GOT3 (cell line): ENCODE measurements at places on chromosomes 5 and 9.

- no peak for DNase-seq
These were observed 337.2 kb downstream of the NPR3 start for GRCh38 chr5:33048315-33048714.

DNA sequence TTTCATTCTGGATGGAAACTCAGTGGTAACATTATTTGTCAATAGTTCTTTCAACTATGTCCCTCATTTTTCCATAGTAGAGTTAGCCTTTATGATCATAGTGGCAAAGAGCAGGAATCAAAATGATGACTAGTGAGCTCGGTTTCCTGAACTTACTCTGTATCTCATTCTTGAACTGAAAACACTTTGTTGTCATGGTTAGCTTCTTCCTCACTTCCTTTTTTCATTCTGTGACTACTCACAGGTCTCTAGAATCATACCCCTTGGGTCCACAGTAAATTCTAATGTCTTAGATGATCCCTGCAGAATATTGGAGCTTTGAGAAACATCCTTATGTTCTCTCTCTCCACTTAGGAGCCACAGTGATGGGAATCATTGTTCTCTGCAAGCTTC lies 29.4 kb upstream of the RECK start:
- DNase-seq: no peak

DNA sequence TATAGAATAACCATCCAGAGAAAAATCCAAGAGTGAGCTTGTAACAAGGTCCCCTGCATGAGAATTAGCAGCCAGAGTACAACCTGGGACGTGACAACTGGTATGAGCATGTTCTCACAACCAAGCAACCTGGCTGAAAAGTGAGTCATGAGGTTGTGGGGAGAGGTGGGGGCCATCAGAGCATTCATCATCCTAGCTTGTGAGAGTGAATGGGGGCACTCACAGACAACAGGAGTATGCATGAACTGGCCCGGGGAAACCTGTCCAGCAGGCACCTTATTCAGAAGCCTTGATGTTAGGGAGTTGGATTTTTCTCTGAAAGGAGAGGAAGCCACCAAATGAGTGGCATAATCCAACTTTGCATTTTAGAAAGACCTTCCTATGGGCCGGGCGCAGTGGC lies 113.0 kb downstream of the FRMD3 start:
- DNase-seq: no peak

GRCh38 chr9:92550765-92551164 lies 15.0 kb upstream of the ECM2 start:
- no peak for DNase-seq

DNA sequence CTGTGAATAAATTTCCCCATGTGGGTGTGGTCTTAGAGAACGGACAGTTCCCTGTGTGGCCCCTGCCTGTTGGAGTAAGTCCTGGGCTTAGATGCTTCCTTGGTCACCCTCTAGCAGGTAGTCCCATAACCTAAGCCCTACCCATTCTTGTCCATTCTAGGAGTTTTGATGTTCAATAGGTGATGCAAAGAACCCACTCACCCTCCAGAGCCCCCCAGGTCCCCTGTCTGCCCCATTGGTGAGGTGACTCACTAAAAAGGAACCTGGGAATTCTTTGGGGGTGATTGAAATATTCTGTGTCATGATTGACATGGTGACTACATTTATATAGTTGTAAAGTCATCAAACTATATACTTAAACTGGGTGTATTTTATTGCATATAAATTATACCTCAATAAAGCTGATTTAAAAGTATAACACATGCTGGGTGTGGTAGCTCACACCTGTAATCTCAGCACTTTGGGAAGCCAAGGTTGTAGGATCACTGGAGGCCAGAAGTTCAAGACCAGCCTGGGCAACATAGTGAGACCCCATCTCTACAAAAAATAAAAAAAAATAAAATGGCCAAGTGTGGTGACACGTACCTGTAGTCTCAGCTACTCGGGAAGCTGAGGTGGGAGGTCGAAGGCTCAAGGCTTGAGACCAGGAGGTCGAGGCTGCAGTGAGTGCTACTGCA lies 20.8 kb upstream of the GTF3C5 start:
- DNase-seq: no peak

GRCh38 chr9:99103901-99104458 lies 933 bp upstream of the TGFBR1 start:
- DNase-seq: no peak

- no peak for DNase-seq
These were observed 17.5 kb downstream of the BAAT start for GRCh38 chr9:101367323-101367722.

- no peak for DNase-seq
These were observed 317.1 kb upstream of the CCNH start for GRCh38 chr5:87729781-87730180.

DNA sequence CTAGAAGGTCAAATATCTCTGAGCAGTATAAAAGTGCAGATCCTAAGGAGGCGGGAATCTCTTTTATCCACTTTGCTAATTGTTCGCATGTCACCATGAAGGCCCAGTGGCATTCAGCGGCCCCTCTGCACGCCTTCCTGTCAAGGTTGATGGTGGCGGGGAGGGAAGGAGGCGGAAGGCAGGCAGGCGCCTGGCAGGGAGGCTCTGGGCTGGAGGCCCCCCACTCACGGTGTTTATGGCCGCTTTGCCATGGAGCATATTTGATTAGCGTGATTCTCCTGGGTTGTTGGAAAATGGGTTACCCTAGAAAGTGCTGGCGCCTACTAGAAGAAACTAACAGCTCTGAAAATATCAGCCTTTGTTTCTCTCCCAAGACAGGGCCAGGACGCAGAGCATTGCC lies 209.6 kb downstream of the FSTL4 start:
- DNase-seq: no peak

DNA sequence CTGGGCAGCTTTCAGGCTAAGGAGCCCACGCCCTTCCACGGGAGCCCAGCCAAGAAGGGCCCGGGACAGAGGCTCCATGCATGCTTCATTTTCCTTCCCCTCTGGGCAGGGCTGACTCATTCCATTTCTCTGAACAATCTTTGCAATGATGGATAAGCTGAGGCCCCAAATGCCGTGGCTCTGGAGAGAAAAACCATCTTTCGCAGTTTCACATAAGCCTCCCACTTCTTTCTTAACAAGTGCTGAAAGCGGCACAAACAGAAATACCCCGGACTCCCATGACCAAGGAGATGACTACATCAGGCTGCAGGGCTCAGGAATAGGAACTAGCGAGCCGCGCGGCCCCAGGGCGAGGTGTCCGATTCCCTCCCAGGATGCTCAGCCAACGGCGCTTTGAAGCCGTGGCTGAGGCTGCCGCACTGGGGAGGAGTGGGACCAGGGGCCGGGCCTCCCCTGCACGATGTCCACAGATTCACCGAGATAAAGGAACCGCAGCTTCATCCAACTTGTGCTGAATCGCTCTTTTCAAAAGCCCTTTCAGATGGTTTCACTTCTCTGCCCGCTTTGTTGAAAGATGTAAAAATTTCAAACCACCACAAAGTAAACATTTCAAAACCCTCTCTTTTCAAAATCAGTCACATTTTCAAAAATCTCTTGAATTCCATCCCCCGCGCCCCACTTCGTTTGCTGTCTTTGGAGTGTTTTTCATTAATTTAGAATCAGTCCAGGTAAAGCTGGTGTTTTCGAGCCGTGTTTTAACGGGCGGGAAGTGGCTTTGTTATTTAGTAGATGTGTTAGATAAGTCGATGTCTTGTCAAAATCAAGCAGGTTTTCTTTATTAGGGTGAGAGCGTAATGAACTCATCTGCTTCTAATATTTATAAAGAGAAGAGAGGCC lies 96.5 kb upstream of the LMX1B start:
- no peak for DNase-seq

GRCh38 chr5:134466241-134467069 lies 54.8 kb upstream of the CDKN2AIPNL start:
- peak; percentile 93 for DNase-seq

DNA sequence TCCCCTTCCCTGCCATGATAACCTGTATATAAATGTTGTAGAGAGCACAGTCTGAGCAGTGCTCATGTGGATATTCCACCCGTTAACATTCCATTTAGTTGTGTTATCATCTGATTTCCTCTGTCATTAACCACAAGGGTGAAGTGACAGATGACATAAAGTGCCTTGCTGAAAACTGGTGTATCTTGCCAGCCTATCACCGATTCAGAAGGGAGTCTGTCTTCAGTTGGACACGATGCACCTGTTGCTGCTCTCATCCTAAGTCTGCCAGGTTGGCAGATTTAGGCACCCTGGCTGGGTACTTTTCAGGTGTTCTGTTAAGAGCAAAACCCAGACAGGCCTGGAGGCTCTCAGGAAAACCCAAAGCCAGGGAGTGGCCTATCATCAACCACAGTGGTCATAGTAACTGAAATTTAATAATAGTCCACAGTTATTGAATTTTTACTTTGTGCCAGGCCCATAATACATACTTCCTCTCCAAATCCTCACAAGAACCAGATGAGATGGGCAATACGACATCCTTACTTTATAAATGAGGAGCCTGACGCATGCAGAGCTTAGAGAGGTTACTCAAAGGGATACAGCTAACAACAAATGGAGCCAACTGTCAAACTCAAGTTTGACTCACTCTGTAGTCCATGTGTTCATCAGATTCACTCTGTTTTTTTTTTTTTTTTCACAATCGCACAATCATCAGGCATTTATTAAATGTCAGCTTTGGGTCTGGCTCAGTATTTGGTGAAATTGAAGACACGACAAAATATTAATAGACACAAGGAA lies 100.7 kb upstream of the SPRY4 start:
- no peak for DNase-seq

DNA sequence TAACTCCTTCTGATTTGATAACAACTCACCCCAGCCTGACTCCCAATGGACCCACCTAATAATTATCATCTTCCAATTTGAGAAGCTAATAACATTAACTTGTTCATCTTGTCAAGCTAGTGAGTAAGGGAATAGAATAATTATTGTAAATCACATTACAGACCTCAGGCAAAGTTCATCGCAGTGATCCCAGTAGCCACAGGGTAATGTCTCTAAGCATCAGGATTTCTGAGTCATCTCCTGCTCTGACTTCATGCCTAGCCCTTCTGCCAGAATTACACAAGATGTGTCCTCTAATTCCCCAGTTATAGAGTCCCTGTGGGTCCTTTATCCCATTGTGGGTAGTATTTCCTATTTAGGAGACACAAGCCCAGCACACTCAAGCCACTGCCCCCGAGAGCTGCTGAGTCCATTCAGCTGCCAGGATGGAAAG lies 365.7 kb downstream of the DEPDC1B start:
- DNase-seq: no peak

- DNase-seq: no peak
These were observed 19.3 kb downstream of the MLANA start for GRCh38 chr9:5909976-5910375.

- no peak for DNase-seq
These were observed 1879.9 kb upstream of the ACO1 start for GRCh38 chr9:30504502-30504905.

- no peak for DNase-seq
These were observed 168.0 kb upstream of the RGMB start for GRCh38 chr5:98605426-98605825.

DNA sequence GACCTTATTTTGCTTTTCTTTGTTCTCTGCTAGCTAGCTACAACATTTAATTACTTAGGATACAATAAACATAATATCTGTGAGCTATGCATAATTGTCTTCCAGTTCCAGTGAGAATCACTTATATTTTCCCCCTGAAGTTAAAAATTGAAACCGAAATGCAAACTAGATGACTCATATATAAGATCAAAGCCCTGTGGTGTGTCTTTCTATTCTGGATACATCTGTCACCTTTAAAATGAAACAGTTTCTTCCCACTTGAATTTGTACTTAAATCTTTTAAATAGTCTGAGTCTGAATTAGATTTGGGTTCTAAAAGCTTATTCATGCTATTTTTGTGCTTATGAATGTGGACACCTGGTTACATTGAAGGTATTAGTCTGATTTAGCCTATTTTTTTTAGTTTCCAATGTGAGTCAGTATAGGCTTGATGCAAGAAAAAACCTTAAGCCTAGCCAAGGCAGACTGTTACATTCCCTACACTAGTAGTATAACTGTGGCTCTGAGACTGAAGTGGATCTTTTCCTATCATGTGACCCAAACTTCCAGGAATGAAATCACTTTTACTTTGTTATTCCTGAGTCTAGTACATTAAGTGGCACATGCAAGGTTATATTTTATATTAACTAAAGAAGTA lies 703.5 kb upstream of the RGMB start:
- DNase-seq: no peak

DNA sequence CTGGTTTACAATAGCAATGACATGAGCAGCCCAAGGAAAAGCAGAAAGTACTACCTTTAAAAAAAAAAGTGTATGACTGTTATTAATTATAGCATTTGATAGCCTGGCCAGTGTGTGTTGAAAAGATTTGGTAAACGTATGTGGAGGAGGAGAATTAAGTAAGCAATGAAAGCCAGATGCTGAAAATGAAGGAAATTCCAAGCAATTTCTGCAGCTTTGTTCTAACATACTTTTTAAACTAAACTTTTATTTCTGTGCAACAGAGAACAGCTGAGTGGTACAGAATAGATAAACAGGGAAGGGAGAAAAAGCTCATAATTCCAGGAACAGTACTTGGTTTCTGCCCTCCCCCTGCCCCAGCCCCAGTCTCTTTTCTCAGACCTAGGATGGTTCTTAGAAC lies 252.6 kb downstream of the ADAMTSL1 start:
- DNase-seq: no peak

GRCh38 chr9:2016408-2017330 lies 1.5 kb downstream of the SMARCA2 start:
- no peak for DNase-seq

DNA sequence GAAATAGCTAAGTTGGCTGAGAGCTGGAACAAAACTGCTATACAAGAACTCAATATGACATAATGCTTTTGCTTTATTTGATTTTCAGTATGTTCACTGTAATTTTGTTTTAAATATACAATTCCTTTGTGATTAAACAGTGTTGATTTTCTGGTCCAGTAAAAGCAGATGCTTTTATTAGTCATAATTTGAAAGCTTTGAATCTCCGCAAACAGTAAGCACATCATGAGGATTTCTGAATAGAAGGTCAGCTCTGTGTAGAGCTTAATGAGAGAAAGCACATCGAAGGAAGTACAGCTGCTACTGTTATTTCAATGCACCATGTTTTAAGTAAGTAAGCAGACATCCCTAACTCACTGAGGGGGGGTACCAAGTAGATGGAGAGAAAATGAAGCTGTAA lies 701.3 kb upstream of the ACO1 start:
- DNase-seq: no peak

GRCh38 chr5:117623042-117623805 lies 1048.6 kb upstream of the SEMA6A start:
- DNase-seq: no peak

- no peak for DNase-seq
These were observed 59.6 kb downstream of the BARX1 start for GRCh38 chr9:93895535-93895934.

- DNase-seq: peak; percentile 6
These were observed 962 bp upstream of the NR6A1 start for GRCh38 chr9:124771867-124772679.

DNA sequence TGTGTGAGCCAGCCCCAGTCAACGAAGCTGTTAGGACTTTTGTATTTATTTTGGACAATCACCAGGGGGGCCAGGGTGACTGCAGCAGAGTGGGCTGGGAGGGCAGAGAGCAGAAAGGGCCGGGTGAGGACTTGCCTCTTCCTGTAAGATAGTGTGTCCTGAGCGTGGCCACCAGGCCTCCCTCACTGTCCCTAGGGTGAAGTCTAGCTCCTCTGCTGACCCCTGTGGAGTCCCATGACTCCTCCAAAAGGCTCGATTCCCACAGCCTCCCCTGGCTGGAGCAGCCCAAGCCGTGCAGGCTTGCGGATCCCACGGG lies 147.8 kb downstream of the RXRA start:
- DNase-seq: no peak
